Activated T-cell treated with anti-CD3 and anti-CD28 coated beads for 24 hours (primary cell): ENCODE measurements at places on chromosomes 4 and X.

DNA sequence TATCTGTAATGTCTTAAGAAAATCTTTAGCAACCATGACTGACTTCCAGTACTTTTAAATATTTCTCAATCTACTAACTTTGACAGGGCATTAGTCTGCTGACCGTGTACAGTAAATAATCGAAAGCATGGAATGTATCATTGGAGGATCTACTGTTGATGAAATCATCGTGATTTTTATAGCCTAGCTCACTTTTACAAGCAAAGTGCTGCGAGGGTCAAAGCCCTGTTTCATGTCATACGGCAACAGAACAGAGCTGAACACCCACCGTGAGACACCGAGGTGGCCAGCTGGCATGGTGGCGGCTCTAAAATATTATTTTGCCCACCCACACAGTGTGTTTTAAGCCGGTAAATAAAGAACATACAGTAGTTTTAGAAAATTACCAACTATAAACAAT, 679.3 kb downstream of the FAT4 start:
- no peak for DNase-seq

DNA sequence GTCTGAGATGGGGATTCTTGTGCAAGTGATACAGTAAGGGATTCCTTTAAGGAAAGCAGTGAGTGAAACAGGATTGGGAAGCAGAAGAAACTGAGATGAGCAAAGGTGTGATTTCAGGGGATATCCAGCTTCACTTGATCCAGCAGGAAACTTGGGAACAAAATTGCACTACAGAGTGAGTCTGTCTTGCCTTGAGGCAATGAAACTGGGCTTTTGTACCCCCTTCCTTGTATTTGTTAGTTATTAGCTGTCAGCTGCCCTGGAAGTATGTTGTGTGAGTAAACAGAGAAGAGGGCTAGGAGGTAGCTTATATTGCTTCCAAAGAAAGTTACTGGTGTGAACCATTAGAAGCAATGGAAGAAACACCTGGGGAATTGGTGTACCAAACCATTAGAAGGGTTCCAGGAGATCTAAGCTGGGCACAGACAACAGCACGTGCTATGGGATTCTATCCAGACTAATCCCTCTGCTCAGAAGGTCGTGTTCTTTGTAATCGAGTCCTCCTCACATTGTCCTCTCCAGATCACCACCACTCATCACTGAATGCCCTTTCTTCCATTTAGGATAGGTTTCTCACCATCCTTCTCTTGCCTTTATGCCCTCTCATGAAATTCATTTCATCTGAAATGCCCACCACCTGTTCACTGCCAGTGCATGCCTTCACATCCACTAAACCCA, 76.0 kb downstream of the PDLIM5 start:
- DNase-seq: no peak

GRCh38 chr4:131207589-131207988, 1941.5 kb upstream of the PCDH10 start:
- DNase-seq: no peak

- DNase-seq: no peak
These were observed 117.3 kb upstream of the TSPAN5 start for GRCh38 chr4:98775672-98776071.

- DNase-seq: no peak
These were observed 197.2 kb downstream of the BANK1 start for GRCh38 chr4:101987623-101988243.

DNA sequence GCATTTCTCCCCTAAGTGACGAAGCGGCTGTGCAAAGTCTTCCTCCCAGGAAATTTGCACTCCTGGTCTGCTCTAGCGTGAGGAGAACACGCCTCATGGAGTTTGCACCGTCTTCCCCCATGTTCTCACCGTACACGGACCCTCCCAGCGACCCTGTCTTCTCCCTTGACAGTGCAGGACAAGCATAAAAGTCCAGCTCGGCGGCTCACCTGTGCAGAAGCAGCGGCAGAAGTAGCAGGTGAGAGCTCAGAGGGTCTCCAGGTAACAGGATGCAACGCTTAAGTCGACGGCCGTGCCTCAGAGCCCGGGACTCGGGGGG, 314 bp downstream of the P2RY8 start:
- peak; percentile 24 for DNase-seq

GRCh38 chr4:160927311-160927710, 1236.5 kb downstream of the FSTL5 start:
- DNase-seq: no peak

- no peak for DNase-seq
These were observed 224.5 kb upstream of the CENPE start for GRCh38 chr4:103422467-103423219.

DNA sequence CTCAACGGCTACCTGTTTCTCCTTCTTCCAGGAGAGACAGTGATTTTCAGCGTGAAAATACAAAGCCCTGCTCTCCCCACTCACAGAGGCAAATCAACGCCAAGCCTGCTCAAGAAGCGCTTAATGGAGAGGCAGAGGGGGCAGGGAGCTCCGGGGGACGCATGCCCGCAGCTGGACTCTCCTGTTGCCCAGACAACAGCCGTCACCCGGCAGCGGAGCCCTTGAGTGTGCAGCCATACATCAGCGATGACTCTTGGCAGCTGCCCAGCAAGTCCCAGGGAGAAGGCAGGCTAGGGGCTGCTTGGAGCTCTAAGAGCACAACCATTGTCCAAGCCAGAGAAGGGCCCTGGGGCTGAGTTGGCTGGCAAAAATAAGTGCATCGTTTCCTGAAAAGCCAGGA, 71.0 kb upstream of the AFAP1 start:
- DNase-seq: no peak

GRCh38 chr4:108359130-108359985, 190.6 kb upstream of the LEF1 start:
- DNase-seq: no peak

DNA sequence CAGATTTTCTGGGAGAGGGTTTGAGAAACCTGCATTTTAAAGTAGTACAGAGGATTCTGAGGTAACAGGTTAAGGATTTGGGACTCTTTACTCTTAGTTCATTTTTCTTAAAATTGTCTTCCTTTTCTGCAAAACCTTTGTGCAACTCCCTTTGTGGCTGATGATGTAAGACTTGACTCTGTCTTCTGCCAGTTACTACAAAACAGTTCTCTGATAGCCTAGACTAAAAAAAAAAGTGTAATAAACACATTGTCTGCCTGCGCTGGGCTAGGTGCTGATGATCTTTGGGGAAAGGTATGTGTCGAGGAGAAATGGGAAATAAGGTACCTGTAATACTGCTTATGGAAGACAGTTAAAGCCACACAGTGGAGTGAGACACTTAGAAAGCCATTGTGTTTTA, 28.7 kb downstream of the IL13RA1 start:
- no peak for DNase-seq

GRCh38 chr4:75973766-75974165, 17.0 kb downstream of the SDAD1 start:
- DNase-seq: no peak

DNA sequence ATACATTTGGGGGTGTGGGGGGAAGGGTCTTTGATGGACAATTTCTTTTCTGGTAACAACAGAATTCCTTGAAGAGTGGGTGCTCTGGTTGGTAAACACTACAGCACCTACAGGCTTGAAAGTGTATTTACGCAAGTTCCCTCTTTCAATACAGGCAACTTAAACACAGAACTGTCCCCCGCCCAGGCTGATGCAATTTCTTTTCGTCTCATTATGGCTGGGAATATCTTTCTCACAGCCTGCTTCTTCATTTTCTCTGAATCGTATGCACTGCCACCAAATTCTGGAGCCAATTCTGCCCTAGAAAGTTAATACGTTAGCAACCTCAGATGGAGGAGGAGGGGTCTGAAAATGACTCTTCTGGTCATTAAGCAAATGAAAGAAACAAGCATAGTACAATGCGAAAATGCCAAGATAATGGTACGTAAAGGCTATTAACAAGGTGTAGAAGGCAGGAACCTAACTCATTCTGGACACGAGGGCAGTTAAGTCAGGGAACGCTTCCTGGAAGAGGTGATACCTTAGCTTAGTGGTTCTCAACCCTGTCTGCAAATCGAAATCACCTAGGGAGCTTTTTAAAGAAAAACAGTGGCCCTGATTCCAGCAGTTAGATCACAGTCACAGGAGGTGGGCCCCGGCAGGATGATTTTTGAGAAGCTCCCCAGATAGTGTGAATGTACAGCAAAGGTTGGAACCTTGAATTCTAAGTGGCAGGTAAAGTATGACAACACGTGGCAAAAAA, 1.0 kb downstream of the AGA start:
- peak; percentile 1 for DNase-seq

DNA sequence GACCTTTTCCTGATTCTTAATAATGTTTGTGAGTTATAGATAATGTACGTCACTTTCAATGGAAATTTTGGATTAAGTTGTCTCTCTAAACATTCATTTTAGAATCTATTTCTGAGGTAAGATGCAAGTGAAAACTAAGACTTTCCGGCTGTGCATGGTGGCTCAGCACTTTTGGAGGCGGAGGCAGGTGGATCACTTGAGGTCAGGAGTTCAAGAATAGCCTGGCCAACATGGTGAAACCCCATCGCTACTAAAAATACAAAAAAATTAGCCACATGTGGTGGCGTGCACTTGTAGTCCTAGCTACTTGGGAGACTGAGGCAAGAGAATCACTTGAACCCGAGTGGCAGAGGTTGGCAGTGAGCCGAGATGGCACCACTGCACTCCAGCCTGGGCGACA, 524.6 kb upstream of the SLIT2 start:
- no peak for DNase-seq

- DNase-seq: no peak
These were observed 775.6 kb downstream of the STIM2 start for GRCh38 chr4:27635936-27636913.

DNA sequence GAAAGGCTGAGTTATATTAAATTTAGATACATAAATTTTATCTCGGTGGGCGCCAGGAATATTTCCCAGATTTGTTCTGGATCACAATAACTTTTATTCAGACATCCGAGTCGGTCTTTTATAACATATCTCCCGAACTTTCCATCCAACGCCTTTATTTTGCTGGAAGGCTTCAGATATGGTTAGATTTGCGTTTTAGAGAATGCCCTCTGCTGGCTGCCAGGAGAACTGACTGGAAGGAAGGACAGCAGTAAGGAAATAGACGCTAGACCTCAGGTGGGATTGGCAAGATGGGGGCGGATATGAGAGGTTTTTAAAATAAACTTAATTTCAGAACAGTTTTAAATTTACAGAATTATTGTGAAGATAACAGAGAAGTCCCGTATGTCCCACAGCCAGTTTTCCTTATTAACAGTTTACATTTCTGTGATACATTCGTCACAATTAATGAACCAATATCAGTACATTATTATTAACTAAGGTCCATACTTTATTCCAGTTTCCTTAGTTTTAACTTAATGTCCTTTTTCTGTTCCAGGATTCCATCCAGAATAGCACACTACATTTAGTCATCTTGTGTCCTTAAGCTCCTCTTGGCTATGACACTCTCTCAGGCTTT, 4.6 kb upstream of the KANTR start:
- no peak for DNase-seq
